Fibroblast of upper back skin (primary cell): ENCODE measurements at places on chromosomes 1 and 21.

- DNase-seq = peak; percentile 33
Observed at GRCh38 chr1:238176441-238176840, 285.7 kb upstream of the ZP4 start.

GRCh38 chr1:6673816-6674398 is 27.7 kb downstream of the DNAJC11 start:
- no peak for DNase-seq

GRCh38 chr1:152053375-152053774 is 16.6 kb upstream of the S100A11 start:
- no peak for DNase-seq

DNA sequence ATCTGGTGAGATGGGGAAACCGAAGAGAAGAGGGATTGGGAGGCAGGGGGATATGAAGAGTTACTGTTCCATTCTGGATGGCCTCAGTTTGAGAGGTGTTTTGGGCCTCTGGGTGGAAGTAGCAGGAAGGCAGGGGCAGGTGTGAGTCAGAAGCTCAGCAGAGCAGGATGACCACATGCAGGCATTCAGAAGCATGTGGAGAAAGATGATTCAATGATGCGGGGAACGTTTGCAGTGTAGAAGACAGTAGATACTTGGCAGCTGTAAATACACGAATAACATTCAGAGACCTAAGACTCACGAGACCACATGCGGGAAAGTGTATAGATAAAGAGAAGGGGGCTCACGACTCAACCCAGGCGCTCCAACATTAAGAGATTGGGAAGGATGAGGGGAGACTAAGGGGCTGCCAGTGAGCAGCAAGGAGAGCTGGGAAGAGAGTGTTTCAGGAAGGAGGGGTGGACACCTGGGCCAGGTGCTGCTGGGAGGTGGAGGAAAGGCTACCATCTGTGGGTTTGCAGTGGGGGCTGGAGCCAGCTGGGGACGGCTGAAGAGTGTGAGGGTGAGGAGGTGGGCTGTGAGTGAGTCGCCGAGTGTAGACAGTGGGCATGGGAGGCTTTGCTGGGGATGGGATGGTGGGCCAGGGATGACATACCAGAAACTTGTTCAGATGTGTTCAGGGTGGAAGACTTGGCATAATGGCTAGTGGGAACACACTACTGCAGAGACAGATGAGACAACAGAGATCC is 5.8 kb upstream of the EPS8L3 start:
- DNase-seq = peak; percentile 74

DNA sequence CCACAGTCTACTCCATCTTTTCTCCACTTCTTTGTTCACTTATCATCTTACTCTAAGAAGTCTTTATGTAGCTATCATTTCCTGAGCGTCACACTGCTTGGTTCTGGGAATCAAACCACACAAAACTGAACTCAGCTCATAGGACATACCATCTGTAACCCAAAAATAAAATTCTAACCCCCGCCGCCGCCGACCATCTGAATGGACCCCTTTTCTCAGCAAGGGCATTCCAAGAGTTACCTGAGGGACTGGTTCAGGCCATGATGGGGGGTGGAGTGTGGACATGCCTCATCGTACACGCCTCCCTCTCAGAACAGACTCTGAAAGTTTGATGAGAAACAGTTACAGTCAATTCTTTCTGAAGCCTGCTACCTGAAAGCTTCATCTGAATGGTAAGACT is 12.6 kb upstream of the CHI3L2 start:
- DNase-seq = no peak

DNA sequence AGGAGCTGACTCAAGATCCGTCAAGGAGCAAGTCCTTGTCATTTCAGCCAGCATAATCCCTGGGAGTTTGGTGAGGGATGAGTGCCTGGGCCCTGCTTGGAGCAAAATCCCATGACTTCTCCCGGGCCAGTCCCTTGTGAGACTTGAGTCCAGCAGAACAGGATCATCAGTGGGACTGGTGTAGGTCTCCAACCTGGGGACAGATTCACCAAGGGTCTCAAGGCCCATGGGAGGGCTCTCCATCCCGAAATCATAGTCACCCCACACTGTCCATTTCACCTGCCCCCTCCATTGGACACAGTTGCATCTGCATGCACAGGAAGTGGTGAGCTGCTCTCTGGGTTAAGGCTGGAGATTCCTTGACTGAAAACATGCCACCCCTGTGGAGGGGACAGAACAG is 178.2 kb downstream of the FOXD2 start:
- no peak for DNase-seq

- no peak for DNase-seq
Observed at GRCh38 chr1:17614586-17614985, 75.1 kb downstream of the ARHGEF10L start.

GRCh38 chr1:119227456-119227855 is 87.0 kb upstream of the WARS2 start:
- peak; percentile 83 for DNase-seq

GRCh38 chr1:192984080-192984479 is 75.1 kb downstream of the UCHL5 start:
- no peak for DNase-seq

GRCh38 chr21:42097274-42097673 is 26.2 kb downstream of the UMODL1 start:
- DNase-seq = no peak

GRCh38 chr1:199173356-199173755 is 534.5 kb downstream of the PTPRC start:
- peak; percentile 38 for DNase-seq

GRCh38 chr1:17679856-17680255 is 75.3 kb upstream of the ACTL8 start:
- DNase-seq = no peak

GRCh38 chr1:109535971-109536491 is 3.6 kb upstream of the GPR61 start:
- DNase-seq = no peak

DNA sequence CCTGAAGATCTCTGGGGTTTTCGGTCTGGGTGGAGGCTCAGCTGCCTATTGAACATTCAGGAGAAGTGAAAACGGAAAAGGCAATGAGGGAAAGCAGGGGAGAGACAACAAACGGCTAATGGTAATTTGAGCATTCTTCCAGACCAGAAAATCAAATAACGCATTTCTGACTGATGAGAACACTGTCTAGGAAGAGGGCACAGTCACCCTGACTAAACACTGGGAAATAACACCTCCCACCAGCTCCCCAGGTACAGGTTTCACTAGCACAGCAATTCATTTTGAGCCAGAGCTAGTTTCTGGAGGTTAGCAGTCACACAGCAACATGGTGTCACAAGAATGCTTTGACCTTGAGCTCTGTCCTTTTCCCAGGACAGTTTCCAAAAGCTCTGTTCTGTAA is 21.1 kb downstream of the NCF2 start:
- peak; percentile 47 for DNase-seq

DNA sequence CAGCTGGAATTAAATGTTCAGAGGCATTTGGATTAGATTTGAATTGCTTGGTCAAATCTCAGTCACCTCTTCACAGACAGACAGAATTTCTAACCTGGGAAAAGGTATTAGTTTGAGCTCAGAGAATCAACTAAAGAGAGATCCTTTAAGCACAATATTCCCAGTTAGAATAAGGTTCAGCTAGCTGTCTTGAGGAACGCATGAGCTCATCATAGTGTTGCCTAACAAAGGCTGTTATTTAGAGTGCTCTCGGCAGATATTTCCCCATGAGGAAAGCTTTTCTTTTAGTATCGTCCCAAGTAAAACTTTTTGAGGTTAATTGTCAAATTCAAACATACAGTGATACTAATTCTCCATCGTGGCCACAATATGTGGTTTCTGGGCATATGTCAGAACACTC is 269.9 kb downstream of the HLX start:
- DNase-seq = peak; percentile 39

DNA sequence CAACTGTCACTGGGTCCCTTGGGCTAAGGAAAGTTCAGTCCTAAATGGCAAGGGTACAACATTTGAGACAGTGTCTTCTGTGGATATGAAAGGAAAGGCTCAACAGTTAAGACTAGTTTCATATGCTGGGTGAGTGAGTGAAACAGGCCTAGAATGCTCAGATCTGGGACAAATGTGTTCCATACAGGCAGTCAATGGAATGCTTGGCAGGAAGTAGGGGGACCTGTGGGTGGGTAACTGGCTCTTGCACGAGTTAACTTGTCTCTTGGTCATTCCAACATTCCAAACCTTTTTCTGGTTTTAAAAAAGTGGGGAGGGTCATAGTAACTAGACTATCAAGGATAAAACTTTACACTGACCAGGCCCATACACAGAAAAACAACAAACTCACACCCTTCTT is 17.8 kb upstream of the ADAM30 start:
- peak; percentile 11 for DNase-seq

DNA sequence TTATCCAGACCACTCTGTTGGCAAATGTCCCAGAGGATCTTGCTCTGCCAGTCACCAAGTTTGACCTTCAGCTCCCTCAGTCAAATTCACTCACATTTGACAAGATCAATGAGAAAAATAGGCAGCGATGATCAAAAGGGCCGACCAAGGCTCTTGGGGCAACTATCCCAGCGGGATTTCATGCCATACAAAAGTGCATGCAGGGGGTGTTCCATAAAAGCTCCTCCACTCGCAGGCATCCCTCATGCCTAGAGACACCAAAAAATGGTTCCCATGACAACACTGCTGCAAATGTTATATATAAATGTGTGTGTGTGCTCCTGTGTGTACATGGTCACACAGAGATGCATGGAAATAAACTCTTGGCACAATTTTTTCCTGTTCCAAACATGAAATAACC is 16.2 kb upstream of the EIF4G3 start:
- no peak for DNase-seq

DNA sequence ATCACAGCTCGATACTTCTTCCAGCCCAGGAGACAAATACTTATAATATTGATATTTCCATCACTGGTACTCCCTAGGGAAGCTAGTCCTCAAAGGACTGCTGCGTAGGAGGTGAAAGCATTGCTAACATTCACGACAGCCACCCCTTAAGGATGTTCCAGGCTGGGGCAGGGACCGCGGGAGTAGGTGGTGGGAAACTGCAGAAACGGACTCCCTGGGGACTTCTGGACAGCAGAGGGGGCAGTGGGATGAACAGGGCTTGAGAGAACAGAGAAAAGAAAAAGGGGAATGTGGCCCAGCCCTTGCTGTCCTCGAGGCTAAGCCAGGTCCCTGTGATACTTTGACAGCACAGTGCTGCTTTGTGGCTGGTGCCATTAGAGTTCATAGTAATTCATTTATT is 108.0 kb downstream of the HMGB4 start:
- DNase-seq = no peak

- no peak for DNase-seq
Observed at GRCh38 chr1:56859287-56859686, 4.7 kb downstream of the C8A start.

GRCh38 chr1:3671371-3672180 is 19.3 kb downstream of the TP73 start:
- no peak for DNase-seq

DNA sequence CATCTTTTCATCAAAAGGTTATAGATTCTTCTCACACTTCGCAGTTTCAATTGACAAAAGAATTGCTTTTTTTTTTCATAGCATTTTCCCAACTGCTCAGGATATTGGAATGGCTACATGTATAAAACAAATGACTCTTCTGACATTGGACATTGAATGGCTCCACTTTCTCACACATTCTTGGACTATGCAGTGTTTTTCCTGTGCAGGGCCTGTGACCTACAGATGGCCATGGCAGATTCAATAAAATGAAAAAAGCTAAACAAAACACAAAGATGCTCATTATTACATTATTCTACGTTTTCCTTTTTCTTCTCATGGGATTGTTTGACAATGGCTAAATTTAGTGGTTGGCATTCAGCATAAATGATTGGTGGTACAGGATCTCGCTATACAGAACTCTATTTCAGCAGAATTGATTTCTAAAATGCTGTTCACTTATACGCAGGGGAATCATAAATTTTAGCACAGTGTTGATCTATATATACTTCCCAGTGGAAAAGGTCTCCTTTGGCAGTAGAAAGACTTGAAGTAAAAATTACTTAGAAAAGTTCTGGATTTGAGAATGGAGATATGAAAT is 115.6 kb upstream of the ADAMTS5 start:
- DNase-seq = no peak

- no peak for DNase-seq
Observed at GRCh38 chr1:199851439-199852140, 175.9 kb upstream of the NR5A2 start.
